Nephron progenitor cell (in vitro differentiated cells): ENCODE measurements at places on chromosomes 12 and 14.
A peak's percentile ranks its signal among the peaks of the same experiment; 100 is the strongest.

- no peak for DNase-seq
Observed at GRCh38 chr14:66900719-66901118, 288.5 kb upstream of the GARIN2 start.

GRCh38 chr14:59186306-59186705 is 2.2 kb upstream of the DAAM1 start:
- no peak for DNase-seq

- no peak for DNase-seq
Observed at GRCh38 chr12:9736936-9737705, 4.2 kb upstream of the CLECL1 start.

DNA sequence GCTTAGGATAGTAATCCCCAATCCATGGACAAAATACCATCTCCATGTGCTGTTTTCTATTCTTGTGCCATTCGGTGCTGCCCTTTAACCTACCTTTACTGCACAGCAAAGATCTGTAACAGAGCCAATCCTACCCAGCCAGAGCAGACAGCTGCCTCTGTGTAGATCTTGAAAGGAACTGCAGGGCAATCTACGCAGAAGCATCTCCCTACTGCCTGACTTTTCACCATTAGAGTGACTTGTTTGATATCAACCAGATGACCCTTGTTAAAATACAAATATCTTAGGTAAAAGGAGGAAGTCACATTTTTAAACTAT is 33.9 kb upstream of the PPM1A start:
- no peak for DNase-seq

DNA sequence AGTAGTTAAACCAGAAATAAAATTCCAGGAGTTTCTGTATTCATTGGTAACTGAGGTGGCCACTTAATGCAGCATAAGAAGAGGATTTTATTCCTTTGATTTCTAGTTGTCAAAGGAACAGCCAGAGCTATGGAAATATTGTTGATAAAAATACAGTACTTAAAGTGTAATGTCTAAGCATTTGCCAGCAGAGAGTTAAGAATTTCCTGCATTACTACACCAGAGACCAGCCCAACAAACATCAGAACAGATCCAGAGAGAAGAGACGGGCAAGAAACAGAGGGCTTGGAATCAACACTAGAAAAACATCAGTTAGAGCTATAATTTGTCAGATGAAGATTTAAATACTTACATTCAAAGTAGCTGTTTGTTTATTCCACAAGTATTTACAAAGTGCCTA is 77.9 kb downstream of the ST8SIA1 start:
- no peak for DNase-seq

- DNase-seq: no peak
Observed at GRCh38 chr12:65432114-65432513, 153.6 kb downstream of the MSRB3 start.

DNA sequence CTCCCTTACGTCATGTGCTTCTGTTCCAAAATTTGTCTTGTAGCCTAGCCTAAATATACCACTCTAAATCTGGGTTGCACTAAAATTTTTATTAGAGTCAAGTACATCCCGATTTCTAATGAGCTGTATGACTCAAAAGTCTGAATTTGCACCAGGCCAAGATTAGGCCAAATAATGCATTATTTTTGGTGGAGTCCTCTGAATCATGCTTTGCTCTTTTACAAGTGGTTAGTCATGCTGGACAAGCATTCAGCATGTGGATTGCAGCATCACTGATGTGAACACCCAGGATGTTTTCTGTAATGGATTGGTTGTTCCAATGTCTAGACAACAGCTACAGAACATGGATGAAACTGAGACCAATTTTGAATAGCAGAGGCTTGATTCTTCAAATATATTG is 23.7 kb downstream of the HEBP1 start:
- no peak for DNase-seq

DNA sequence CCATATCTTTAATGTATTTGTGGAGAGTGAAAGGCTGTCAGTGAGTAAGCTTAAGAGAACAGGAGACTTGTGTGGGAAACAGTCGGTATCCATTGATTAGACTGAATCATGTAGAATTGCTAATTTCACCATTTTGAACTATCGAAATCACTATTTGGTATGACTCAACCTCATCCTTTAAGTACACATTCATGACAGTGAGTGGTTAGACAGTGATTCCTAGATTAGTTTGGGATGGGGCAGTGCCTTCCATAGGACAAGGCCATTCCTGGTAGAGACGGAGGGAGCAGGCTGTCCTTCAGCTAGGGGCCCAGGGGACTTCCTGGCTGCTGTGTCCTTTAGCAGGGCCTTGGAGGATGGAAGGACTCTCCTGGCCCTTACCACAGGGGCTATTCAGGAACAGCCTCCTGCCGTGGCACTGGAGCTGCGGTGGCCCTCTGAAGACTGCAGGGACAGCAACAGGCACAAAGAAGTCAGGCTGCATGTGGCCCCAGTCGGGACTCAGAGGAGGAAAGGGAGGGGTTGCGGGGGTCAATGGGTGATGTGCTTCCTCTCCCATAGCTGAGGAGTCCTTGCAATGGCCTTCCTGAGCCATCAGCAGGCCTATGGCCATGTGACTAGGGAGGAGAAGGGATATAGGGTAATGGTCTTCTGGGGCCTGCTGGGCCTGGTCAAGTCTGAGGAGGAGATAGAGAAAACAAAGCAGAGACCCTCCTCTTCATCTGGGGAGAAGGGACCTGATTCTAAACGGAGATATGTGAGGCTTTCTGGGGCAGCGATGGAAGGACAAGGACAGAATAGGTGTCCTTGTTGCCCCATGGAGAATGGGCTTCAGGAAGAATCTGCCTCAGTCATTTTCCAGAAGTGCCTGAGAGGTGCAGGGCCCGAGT is 11.2 kb downstream of the SERPINA1 start:
- no peak for DNase-seq

DNA sequence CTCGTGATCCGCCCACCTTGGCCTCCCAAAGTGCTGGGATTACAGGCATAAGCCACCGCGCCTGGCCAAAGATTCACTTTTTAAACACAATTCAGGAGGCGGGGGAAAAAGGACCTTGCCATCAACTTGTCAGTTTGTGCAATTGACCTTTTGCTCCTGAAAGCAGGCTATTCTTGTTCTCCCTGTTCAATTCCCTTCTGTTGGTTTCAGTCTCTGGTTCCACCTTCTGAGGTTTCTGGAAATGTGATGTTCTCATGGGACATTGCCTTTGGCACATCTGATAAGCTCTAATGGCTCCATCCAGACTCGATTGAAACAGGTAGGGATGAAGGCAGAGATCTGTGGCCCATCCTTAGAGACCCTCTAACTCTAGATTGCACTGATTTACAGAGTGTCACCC is 17.9 kb upstream of the CCDC85C start:
- no peak for DNase-seq

GRCh38 chr14:31297701-31298344 is 90.2 kb upstream of the HECTD1 start:
- no peak for DNase-seq

DNA sequence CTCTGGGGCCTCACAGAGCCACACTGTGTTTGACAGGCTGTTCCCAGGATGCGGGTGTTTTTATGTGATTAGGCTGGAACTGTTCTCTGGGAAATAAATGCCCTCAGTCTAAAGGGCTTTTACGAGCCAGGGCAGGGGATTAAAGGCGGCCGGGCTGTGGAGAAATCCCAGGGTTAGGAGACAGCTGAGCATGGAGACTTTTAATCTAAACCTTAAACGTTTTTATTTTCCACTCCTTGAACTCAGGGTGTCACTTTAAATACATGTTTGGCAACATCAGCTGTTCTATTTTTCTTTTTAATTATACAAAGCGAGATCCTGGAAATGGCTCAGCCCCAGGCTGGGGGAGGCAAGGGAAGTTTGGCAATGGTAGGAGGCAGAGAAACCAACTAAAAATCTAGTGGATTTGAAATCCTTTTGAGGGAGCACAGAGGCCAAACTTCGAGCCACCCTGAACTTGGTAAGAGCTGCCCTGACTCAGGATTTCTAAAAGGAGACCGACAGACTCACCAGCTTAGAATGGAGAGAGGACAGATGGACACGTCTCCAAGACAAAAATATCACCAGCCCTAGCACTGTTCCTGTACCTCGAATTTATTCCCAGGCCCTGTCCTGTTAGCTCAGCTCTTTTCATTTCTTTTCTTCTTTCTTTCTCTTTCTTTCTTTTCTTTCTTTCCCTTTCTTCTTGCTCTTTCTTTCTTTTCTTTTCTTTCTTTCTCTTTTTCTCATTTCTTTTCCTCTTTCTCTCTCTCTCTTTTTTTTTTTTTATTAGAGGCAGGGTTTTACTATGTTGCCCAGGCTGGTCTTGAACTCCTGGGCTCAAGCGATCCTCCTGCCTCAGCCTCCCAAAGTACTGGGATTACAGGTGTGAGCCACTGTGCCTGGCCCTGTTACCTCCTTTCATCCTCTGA is 15.8 kb upstream of the ORAI1 start:
- DNase-seq: no peak

- no peak for DNase-seq
Observed at GRCh38 chr12:60194678-60195077, 598.8 kb downstream of the SLC16A7 start.

DNA sequence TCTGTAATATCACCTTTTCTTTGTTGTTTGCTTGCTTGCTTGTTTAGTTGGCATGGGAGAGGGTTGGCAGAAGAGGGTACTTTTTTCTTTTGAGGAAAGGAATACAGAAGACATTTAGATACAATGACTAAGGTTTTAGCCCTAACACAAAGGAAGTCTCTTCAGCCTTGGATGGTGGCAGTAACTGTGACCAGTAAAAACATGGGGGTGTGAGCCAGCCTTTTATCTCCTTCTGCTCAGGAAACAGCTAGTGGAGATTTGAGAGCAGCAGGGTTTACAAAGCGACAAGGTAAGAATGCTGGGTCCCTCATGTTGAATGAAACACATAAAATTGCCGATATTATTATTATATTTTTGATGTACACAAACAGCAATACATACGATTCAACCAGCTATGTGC is 40.4 kb downstream of the SLC8A3 start:
- no peak for DNase-seq

GRCh38 chr14:105286759-105287144 is 14.0 kb downstream of the BRF1 start:
- no peak for DNase-seq

DNA sequence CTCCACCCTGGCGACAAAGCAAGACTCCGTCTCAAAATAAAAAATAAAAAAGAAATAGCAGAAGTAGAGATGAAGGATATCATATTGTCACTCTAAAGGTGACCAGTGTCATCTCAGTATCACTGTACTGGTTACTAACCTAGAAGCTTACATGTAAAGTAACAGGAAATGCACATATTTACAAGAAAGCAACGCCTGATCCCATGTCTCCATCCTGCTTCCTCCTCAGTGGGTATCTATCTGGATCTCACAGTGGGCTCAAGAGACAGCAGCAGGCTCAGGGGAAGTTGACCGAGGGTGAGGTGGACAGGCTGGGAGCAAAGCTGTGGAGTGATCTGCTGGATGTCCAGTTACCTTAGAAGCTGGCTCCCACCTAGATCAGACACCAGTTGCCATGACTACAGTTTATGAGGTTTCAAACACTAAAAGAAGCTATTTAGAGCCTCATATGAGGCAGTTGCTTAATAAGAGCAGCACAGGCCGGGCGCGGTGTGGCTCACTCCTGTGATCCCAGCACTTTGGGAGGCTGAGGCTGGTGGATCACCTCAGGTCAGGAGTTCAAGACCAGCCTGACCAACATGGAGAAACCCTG is 10.5 kb downstream of the MTRFR start:
- DNase-seq: no peak

DNA sequence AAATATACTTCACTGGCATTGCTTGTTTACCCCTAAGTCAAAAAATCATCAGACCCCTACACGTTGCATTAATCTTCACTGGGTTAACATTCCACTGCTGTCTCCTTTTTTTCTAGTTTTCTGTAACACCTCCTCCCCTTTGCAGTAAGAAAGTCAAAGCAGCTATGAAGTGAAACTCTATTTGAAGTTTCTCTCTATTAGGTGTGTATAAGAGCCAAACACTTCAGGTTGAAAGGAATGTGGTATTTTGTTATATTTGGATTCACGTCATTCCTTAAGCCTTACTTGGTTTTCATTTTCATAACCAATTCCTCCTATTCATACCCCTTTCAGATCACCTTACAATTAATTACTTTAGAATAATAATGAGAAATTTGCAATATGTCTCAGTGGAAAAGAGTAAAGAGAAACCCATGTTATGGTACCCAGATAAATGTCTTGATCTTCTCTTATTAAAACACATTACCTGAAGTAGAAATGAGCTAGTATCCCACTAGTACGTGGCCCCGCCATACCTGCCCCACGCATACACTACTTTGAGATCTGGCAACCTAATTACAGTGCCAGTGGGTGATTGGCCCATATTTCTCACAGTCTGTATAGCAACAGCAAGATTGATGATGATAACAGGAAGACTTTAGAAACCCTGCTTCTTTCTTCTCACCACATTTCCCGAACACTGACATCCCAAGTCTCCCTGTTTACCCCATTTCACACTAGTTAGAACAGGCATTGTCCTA is 236.4 kb upstream of the RGS6 start:
- no peak for DNase-seq

GRCh38 chr12:89448526-89448925 is 76.1 kb downstream of the GALNT4 start:
- no peak for DNase-seq

DNA sequence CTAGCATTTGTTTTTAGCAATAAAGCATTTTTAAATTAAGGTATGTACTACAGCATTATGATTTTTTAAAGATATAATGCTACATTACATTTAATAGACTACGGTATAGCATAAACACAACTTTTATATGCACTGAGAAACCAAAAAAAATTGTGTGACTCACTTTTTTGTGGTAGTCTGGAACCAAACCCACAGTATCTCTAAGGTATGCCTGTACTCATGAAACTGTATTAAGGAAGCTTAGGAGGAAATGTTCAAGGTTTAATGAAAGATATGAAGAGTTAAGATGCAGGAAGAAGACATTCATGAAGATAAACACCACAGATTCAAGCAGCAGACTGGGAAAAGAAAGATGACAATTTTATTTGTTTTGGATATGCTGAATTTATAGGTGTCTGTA is 51.7 kb downstream of the PPP1R12A start:
- no peak for DNase-seq

GRCh38 chr12:59595883-59596540 is at the start of gene SLC16A7:
TSS of gene SLC16A7 (plus strand) at chr12:59596029. CDS start at chr12:59704802, 108,773 bp downstream.
- DNase-seq: peak; percentile 86

DNA sequence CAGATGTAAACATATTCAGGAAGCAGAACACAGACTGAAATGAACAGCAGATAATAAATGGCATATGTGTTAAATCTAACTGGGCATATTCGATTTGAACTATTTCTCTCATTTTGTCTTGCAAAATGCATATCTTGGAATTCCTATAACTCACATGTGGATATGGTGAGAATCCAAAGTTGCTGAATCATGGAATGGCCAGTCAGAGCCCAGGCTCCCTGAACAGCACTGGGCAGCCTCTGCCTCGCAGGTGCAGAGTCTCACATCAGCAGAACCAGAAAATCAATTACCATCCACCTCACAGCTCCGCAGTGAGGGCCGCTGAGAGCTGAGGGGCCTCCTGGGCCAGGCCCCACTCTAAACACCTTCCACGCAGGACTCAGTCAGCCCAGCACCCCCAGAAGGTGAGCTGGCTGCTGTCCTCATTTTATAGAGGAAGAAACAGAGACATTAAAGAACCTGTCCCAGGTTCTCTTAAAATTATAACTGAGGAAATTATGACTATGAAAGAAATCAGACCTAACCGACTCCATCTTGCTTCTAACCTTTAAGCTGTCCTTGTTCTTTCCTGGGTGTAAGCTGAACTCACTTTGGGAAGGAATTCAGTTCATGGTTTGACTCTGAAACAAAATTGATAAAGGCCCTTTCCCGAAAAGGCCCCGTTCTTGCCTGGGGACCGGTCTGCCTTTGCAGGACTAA is 269.1 kb upstream of the SFSWAP start:
- DNase-seq: no peak

- no peak for DNase-seq
Observed at GRCh38 chr14:57018065-57018464, 207.8 kb upstream of the OTX2 start.
